ENCODE measurements at places on chromosomes 1 and 21. TPM values are rescaled to one million over a fixed set of nuclear protein-coding genes. Genes with fewer than 3 reads are reported as not detected.

DNA sequence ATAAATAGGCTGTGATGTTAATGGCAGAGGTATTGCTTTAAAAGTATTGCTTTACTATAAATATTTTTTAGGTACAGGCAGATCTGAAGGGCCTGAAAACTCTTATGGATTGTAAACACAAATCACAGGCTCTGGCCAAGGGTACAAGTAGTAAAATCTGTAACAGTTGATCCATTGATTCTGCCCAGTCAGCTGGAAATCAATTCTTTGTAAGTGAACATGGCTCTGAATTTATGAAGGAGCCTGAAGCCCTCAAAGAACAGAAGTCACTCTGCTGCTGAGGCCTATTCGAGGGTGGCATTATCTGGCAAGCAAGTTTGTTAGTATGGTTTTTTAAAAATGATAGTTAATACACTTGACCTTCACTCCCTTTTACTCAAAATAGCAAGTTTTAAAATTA is 834.0 kb upstream of the TMPRSS15 start:
- no peak for DNase-seq

GRCh38 chr1:109792056-109792831 is 28.5 kb upstream of the EPS8L3 start:
- DNase-seq = no peak

DNA sequence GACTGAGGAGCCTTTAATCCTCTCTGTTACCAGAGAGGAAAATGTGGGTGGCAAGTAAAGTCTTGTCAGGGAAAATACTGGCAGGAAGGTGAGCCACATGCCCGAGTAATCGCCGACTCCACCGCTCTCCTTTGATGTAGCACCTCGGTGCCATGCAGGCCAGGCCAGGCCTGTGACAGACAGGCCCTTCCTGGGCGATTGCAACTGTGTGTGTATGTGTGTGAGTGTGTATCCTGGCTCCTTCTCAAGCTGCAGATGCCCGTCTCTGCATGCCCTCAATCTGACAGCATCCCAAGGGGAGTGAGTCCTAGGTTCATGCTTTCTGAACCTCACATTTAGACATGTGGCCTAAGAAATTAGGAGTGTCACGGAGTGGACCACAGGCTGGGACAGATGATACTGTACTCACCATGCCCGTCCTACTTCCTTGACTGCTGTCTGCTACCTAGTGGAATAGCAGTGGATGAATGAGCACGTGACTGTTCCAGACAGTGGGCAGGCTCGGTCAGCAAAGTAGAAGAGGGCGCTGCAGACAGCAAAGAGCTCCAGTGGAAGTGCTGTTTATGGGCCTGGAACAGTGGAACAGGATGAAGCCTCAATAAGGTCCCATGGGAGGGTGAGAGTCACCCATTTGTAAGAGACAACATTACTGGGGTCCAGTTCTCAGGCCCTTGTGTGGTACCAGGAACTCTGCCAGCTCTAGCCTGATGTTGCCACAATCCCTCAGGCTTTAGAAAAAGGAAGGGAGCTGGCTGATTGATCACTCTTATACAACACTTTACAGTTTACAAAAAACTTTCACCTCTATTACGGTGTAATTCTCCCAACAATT is 25.3 kb downstream of the SERTAD4 start:
- no peak for DNase-seq

The CHI3L1 gene
- not detected for total RNA-seq

GRCh38 chr1:241600496-241600901 is 39.7 kb downstream of the CHML start:
- no peak for DNase-seq

The PADI6 gene
- total RNA-seq = not detected

GRCh38 chr1:70093250-70093975 is 112.0 kb downstream of the LRRC40 start:
- no peak for DNase-seq

The EPB41 gene
- total RNA-seq = 41.7 TPM

DNA sequence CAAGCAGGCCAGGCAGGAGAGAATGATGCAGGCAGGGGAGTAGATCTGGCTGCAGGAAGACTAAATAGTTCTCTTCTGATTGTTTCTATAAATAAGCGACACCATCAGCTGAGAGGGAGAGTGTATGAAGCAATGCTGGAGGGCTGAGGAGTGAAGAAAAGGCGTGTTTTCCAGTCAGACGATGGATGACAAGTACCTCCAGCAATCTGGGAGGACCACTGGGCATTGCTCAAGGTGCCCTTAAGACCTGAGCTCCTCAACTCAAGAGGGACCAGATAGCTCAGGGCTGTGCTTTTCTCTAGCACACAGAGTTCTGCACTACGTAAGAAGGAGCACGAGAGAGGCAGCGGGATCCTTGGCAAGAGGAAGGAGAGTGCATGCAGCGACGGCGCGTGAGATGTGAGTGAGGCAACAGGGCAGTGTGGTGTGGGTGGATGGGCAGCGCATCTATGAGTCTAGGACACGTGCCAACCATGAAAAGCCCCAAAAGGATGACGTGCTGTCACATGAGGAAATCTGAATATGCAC is 36.0 kb downstream of the PABPC4 start:
- DNase-seq = no peak

The SHE gene
- not detected for total RNA-seq

- DNase-seq = peak; percentile 7
Observed at GRCh38 chr1:154851392-154852177, 18.5 kb downstream of the KCNN3 start.

The RIMKLA gene
- 4.9 TPM for total RNA-seq

DNA sequence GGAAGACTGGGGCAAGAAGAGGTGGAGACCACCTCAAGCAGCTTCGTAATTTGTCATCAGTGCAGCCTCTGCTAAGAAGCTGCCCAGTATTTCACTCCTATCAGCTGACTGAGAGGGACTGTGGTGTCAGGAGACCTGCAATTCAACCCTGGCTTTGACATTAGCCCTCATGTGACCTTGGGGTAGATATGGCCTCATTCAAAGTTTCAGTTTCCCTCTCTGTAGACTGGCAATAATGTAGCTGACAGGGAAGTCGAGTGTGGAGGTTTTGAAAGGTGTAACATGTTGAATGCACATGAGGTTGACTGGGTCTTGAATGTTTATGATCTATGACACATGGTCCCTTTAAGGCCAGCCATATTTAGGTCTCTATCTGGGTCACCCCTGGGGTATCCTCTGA is 2.2 kb upstream of the SPRR4 start:
- no peak for DNase-seq

GRCh38 chr1:165826565-165827267 is 698 bp upstream of the UCK2 start:
- no peak for DNase-seq

The LCA5L gene
- 1.9 TPM for total RNA-seq

DNA sequence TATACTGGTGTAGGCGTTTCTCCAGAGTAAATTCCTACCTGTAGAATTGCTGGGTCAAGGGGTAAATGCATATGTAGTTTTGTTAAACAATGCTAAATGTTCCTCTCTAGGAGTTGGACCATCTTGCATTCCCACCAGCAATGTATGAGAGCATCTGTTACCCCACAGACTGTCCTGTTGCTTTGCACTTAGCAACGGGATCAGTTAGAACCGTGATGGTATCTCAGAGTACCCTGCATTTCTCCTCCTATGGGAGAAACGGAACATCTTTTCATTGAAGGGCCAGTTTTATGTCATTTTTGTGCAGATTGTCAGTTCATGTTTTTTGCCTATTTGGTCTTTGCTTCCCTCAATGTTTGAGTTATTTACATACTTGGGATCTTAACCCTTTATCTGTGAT is 18.0 kb upstream of the RIPPLY3 start:
- no peak for DNase-seq

The DNAJB4 gene
- 26.0 TPM for total RNA-seq

The BRDT gene
- total RNA-seq = not detected

- peak; percentile 49 for DNase-seq
Observed at GRCh38 chr1:111738436-111739193, 580 bp downstream of the INKA2 start.

The KCNE2 gene
- not detected for total RNA-seq

DNA sequence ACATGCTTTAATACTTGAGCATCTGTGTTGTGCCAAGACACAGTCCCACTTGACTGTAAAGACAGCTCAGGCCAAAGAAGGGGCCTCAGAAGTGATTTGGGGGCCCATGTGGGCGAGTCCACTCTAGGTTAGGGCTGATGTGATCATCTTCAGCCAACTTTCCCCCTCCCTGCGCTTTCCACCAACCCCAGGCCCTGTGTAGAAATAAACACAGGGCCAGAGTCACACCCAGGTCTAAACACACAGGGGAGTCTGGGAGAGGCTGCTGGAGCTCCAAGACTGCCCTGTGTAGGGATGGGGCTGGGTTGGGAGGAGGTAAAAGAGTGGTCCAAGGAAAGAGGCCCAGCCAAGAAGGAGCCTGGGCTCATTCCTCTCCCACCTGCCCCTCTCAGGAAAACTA is 2.5 kb upstream of the WNT2B start:
- no peak for DNase-seq

- DNase-seq = no peak
Observed at GRCh38 chr1:44672961-44673674, 1.2 kb downstream of the TMEM53 start.

DNA sequence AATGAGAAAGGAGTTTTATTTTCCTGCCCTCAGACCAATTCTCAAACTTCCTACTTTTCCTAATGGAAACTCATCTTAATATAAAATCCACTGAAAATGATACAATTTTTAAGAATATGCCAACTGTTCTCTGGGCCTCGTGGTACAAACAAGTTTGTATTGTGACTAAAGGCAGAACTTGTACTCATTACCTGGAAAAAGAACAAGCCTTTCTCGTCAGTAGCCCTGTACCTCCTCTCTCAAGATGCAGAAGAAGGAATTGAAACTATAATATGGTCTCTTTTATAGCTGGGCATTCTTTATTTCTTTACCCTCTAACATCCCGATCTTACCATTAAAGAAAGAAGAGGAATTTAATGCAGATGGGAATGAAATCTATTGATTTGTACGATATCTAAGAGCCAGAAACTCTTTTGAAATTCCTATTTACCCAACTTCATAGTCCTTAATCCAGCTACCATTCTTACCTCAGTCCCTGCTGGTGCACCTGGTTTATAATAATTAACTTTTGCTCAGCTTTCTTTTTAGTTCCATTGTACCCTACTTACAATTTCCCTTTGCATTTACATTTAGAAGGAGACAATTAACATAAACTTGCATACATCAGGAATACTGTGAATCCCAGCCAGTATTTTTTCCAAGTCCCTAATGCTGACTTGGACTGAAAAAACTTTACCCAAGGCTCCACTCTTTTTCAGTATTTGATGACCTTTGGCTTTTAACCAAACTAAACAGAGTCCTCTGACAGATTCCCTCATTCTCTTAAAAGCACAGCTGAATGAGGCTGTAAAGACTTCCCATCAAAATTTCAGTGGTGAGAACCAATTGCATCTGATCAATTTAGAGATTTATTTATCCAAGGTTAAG is 1162.4 kb downstream of the BRINP3 start:
- no peak for DNase-seq

The GPX7 gene
- total RNA-seq = not detected

The LCE1C gene
- total RNA-seq = not detected

The FLG2 gene
- not detected for total RNA-seq

The SAMSN1 gene
- 0.57 TPM for total RNA-seq

- DNase-seq = no peak
Observed at GRCh38 chr1:183946320-183946613, 91.3 kb downstream of the COLGALT2 start.

GRCh38 chr1:145720556-145720877 is 1.2 kb downstream of the CD160 start:
- DNase-seq = peak; percentile 32

The PRAMEF26 gene
- total RNA-seq = not detected

DNA sequence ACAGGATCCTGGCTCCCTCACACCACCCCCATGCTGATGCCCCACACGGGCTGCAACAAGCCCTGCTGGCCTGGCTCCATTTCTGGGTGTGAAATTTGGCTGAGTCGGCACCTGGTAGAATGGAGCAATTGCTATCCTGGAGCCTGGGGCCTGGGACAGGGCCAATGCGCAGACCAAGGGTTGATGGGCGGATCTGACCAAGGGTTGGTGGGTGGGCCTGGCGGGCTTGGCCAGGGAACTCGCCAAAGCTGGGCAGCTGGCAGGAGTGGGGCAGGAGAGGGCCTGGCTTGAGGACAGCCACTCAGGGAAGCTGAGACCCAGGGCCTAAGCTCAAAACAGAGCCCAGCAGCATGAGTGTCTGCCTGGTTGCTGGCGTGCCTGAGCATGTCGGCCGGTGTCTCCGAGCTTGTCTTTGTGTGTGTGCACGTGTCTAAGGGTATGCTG is 70.9 kb upstream of the POU3F1 start:
- DNase-seq = no peak

DNA sequence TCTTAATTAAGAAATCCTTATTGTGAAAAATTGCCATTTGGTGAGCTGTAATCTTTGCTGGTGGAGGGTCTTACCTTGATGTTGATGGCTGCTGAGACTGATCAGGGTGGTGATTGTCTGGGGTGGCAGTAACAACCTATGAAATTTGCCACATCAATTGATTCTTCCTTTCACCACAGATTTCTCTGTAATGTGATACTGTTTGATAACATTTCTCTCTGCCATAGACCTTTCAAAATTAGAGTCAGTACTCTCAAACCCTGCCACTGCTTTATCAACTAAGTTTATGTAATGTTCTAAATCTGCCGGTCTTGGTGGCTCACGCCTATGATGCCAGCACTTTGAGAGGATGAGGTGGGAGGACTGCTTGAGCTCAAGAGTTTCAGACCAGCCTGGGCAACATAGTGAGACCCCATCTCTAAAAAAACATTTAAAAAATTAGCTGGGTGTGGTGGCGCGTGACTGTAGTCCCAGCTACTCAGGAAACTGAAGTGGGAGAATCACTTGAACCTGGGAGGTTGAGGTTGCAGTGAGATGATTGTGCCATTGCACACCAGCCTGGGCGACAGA is 5.0 kb downstream of the KPNA6 start:
- DNase-seq = no peak

The ADAMTS4 gene
- total RNA-seq = not detected

GRCh38 chr1:180182643-180183311 is 28.1 kb downstream of the QSOX1 start:
- no peak for DNase-seq

DNA sequence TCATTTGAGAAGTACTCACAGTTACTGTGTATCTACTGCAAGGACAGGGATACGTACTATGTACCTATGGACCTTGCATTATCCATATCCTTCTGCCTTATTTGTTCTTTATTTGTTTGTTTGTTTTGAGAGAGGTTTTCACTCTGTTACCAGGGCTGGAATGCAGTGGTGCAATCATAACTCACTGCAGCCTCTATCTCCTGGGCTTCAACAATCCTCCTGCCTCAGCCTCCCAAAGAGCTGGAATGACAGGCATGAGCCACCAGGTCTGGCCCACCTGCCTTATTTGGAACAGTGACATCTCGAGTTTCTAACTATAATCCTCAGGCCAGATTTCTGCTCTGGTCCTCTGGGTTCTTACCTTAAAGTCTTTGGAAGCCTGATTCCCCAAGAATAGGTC is 395.5 kb upstream of the PKN2 start:
- DNase-seq = no peak

The TRIM33 gene
- 41.2 TPM for total RNA-seq

GRCh38 chr1:239025223-239025622 is 361.1 kb upstream of the CHRM3 start:
- DNase-seq = no peak

Data from HCT116 (cell line).